ENCODE measurements at places on chromosomes 16 and 17.
A peak's percentile ranks its signal among the peaks of the same experiment; 100 is the strongest.

- DNase-seq, result no peak
These were observed 285.2 kb downstream of the IRF8 start for GRCh38 chr16:86184185-86184584.

- DNase-seq, result no peak
These were observed 5.0 kb upstream of the TM4SF5 start for GRCh38 chr17:4766723-4767122.

- DNase-seq, result no peak
These were observed 11.7 kb downstream of the CANT1 start for GRCh38 chr17:78997881-78998280.

DNA sequence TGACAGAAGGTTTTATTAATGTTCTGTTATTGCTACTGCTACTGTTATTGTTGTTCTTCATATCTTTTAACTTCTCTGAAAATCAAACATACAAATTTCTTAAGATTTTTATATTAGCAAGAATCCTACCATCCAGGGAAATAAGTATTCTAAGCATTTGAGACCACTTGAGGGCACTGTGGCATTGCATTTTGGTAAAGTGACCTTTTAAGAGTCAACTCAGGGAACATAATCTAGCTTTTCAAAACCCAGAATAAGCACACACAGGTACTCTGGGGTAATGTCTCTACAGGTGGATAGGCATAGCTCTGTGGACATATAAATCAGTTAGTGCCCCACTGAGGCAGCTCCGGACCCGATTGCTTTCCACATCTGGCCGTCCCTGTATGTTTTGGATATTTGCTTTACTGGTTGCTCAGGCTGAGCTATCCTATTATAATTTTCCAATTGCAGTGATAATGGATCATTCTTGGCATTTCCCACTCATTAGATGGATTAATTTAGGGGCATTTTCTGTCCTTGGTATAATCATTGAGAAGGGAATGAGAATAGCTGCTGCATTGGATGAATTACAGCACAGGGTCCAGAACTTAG is 1425.1 kb upstream of the CDH8 start:
- peak; percentile 12 for DNase-seq

DNA sequence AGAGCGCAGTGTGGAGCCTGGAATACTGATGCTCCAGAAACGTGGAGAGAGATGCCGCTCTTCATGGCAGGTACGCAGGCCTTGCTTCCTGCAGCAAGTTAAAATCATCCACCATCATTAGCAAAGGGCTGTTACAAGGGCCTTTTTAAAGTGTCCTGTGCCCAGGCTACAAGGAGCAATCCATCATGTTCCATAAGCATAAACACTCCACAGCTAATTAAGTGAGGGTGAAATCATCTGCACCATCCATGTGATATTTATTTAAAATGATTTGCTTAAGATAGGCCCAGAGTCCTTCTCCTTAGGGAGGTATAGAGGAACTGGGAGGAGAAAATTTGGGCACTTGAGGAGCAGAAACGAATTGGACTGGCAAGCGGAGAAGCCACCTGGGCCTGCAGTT is 372.1 kb downstream of the XYLT1 start:
- no peak for DNase-seq

DNA sequence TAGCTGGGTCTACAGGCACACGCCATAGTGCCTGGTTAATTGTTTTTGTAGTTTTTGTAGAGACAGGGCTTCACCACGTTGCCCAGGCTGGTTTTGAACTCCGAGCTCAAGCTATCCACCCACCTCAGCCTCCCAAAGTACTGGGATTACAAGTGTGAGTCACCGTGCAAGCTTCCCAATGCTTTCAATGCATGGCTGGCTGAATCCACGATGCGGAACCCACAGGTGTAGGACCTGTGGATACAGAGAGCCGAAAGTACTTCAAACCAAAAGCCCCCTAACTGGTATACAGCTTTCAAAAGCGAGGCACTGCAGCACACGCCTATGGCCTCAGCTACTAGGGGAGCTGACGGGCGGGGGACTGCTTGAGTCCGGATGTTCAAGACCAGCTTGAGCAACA is 44.8 kb downstream of the METTL16 start:
- no peak for DNase-seq

DNA sequence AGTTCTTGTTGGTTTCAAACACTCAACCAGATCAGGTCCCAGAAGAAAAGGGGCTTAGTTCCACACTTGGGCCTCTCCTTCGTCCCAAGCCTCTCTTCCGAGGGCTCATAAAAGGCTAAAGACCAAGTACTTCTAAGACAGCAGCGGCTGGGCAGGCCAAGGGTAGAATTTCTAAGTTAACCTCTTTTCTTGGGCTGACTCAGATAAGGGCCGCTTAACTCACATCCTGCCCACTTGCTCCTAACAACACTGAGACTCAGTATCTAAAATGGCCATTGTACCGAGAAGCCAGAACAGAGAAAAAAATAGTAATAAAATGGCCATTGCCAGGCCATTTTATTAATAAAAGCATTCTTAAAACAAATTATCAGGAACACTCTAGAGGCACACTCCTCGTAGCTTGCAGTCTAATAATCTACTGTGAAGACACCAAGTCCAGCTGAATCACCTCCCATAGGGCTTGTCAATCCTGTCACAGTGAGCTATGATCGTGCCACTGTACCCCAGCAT is 42.1 kb downstream of the RANBP10 start:
- no peak for DNase-seq

DNA sequence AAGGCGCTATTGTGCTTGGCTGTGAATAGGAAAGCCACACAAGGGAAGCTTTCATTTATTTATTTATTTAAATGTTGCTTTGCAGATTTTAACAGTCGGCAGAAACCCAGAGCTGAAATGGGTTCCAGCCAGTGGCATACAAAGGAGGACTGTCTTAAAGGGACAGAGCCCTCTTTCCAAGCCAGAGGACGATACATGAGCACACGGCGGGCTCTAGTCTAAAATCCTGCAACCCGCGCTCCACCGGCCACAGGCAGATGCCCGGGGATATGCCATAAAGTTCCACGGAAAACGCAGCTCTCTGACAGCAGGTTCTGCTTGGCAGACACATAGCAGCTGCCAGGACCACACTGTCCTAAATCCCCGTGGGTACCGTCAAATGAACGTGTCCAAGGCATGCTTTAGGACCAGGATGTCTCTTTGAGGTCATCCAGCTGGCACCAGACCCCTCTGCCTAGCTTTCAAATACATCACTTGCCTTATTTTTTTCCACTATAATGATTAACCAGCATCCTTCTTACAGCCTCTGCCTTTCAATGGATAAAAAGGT is 64.6 kb downstream of the CYTH1 start:
- no peak for DNase-seq

DNA sequence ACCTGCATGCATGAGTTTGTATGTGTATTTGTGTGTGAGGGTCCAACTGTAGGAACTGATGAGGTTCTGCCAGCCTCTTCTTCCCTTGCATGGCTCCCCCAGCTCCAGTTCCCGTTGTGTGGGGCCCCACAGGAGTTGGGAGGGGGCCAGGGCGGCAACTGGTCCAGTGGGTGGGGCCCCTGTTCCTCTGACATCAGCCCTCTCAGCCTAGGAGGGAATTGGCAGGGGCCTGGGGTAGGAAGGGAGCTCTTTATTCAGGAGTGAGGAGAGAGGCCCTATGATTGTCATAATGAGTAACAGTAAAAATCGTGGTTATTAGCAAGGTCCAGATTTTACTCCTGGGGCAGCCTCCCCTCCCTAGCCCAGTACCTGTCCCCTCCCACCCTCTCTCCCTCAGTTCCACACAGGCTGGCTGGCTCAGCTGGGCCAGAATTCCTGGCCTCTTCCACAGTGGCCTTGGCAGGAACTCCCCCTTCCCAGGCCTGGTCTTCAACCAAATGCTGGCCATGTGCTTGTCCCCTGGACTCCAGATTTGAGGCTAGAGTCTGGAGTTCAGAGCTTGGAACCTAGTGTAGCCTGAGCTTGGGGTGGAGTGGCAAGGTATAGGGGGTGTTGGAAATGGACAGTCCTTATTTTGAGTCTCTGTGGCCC is 18.9 kb downstream of the RARA start:
- DNase-seq, result no peak

DNA sequence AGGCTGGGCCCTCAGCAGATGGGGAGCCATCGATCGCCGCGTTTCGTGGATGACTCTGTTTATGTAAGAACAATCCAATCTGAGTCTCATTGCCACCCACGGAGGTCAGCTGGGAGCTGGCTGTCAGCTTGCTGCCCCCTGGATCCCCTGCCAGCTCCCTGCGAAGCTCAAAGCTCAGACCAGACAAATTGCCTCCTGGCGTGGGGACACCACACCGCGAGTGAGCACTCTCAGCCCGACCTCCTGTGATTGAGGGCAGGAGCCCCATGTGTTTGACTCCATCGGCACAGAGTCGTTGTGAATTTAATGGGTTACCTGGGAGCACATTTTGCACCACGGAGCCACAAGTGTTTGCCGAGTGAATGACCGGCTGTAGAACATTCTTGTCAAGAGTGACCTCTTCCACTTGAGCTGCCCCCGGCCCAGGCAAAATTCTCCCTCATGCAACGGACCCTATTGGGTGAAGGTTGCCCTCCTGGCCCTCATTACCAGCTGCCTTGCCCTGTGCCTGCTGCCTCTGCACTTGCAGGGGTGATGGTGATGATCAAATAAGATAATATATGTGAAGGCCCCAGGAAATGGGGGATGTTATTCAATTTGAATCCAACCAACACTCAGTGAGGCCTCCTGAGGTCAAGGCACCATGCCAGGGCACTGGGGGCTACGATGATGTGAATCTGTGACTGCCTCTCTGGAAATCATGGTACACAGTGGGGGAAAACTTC is 7.6 kb upstream of the GFAP start:
- DNase-seq, result no peak

- DNase-seq, result no peak
These were observed 1029.6 kb downstream of the CDH11 start for GRCh38 chr16:64092271-64092670.

DNA sequence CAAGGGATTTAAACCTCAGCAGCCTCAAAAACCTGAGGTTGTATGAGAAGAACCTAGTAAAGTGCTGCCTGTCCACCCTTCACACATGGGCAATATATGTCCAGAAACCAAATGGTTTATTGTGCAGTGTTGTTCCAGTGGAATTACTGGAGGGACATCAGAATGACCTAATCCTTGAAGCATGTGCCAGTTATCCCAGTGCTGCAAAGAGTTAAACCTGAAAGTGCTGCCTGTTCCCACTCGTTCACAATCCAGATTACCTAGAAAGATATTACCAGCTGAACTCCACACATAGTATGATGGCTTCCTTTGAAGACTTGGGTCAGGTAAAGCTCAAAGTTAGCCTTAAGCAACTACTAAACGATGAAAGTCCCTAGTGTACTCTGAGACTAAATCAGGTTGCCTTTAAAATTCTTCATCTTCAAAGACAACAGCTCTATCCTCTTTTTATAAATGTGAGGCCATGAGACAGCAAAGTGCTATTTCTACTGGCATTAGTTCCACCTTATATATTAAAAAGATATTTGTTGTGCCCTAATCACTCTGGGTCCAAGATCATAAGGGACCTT is 133.1 kb downstream of the SNX11 start:
- no peak for DNase-seq

DNA sequence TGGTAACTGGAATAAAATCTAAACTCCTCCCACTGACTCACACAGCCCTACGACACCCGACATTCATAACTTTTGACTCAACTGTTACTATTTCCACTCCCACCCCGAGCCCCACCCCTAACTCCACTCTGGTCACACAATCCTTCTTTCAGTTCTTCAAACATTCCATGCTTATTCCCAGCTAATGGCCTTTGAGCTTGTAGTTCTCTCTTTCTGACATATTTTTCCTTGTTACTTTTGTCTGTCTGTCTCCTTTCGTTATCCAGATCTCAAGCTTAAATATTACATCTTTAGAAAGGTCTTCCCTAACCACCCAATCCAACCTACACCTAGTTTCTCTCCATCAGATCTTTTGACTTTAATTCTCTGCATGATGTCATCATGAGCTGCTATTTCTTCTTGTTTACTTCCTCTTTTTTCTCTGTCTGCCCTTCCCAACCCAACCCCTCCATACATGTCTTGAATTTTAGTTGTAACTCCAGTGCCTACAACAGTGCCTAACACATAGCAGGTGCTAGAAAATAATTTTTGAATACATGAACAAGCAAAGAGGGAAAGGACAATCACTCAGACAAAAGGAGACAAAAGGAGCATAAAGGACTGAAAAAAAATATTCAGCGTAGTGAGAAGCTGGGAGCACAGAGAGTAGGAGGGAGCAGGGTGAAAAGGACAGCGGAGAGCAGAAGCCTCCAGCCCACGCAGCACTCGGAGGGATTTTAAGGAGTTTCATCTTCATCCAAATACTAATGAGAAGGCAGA is 65.2 kb upstream of the SMIM36 start:
- DNase-seq, result no peak

DNA sequence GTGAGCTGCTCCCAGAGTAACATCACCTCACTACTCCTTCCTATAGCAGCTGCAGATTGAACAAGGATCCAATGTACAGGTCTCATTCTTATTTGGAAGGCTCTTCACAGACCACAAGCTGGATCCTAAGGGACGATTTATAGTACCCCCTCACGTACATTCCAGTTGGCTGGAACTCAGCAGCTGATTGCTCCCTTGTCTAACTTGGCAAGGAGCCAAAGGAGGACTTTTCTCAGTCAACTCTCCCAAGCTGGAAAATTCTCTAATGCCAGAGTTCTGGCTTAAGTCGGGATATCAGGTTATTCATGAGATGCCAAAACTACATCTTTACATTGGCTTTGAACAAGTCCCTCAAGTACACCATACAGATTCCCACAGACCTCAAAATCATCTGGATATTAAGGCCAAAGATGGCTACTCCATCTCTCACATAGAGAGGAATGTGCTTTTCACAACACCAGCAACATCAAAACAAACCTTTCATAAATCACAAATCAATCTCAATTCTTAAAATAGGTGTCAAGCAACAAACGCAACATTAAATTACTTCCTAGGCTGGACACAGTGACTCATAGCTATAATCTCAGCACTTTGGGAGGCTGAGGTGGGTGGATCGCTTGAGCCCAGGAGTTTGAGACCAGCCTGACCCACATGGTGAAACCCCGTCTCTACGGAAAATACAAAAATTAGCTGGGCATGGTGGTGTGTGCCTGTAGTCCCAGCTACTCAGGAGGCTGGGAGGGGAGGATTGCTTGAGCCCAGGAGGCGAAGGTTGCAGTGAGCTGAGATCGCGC is 39.3 kb downstream of the SMG6 start:
- no peak for DNase-seq

DNA sequence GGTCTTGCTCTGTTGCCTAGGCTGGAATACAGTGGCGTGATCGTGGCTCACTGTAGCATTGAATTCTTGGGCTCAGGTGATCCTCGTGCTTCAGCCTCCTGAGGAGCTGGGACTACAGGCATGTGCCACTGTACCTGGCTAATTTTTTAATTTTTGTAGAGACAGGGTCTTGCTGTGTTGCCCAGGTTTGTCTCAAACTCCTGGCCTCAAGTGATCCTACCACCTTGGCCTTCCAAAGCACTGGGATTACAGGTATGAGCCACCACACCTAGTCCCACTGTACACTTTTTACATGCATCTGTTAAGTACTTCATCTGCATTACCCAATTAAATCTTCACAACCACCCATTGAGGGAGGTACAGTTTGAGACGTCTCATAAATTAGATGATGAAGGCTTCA is 12.4 kb downstream of the TNRC6A start:
- no peak for DNase-seq

- DNase-seq, result no peak
These were observed 32.2 kb downstream of the ABCA3 start for GRCh38 chr16:2308089-2308962.

- DNase-seq, result no peak
These were observed 10.4 kb downstream of the KCNH6 start for GRCh38 chr17:63533433-63534077.
